ENCODE measurements at places on chromosomes 12 and 14. TPM values are rescaled to one million over a fixed set of nuclear protein-coding genes. Genes with fewer than 3 reads are reported as not detected.
A peak's percentile ranks its signal among the peaks of the same experiment; 100 is the strongest.

The KRT71 gene
- total RNA-seq: not detected

- peak overlapping the region; percentile 97 for H3K27ac ChIP-seq
- H3K4me3 ChIP-seq: peak overlapping the region; percentile 94
- H3K4me1 ChIP-seq: peaks cover 31% of the 10 kb centered on the region
Measured at GRCh38 chr12:12612358-12612757, 682 bp downstream of the CREBL2 start.

DNA sequence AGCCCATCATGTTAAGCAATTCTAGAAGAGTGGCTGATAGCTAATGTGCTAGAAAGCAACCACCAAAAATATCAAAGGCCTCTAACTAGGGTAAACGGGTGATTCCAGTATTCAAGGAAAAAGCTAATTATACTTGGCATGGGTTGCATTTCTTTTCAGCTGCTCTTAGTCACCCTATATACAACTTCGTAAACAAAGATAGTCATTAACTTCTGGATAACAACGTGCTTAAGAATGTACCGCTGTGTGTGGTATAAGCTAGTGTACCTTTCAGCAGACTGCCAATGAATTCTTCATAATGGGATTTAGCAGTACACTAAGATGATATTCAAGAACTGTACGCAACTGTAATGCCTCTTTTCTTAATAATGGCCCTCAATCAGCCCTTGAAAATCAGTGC lies 42.2 kb upstream of the SLC6A13 start:
- no peaks in the 10 kb centered on the region for H3K27me3 ChIP-seq
- H3K27ac ChIP-seq: no peak overlapping the region
- peaks cover 3% of the 10 kb centered on the region for H3K4me1 ChIP-seq

DNA sequence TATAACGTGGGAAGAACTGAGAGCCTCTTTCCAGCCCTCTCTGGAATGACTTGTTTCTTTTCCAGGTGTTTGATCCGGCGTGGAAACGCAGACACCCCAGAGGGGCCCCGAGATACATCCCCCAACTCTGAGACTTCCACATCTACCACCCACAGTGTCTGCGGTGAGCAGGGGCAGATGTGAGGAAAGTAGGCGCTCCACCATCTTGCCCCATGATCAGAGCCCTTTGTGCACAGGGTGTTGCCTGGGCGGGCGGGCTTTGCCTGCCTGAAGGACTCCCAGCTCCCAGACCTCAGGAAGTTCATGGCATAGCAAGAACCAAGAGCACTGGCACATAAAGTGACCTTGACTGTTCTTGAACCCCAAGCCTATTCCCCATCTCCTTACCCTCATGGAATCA lies 2.8 kb downstream of the CARMIL3 start:
- no peak overlapping the region for H3K4me3 ChIP-seq
- peaks cover 6% of the 10 kb centered on the region for H3K27me3 ChIP-seq
- no peak overlapping the region for H3K27ac ChIP-seq
- no peak for DNase-seq

The RPGRIP1 gene
- total RNA-seq: not detected

The AQP6 gene
- not detected for total RNA-seq

- H3K27ac ChIP-seq: peak overlapping the region; percentile 96
- peaks cover 18% of the 10 kb centered on the region for H3K36me3 ChIP-seq
- peak; percentile 69 for DNase-seq
- H3K4me1 ChIP-seq: peaks cover 63% of the 10 kb centered on the region
- no peaks in the 10 kb centered on the region for H3K27me3 ChIP-seq
- peak overlapping the region; percentile 96 for H3K4me3 ChIP-seq
Measured at GRCh38 chr12:26125400-26126339, 833 bp upstream of the BHLHE41 start.

DNA sequence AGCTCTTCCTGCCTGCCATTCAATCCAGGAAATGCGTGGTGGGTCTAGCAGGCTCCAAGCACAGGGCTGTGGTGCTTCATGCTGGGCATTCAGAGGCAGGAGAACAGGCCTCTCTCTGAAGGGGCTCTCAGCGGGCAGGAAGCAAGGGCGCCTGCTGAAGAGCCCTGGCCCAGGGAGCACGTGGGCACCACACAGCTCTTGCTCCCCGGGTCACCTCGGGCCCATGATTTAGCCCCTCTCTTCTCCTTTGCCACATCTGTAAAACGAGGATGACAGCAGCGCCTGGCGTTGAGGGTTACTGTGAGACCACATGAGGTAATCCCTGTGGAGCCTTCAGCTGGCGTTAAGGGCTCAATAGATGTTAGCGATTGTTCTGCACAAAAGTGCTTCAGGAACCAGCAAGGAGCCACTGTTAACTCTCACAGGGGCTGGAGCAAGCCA lies 37.6 kb upstream of the SPTLC2 start:
- peaks cover 3% of the 10 kb centered on the region for H3K4me1 ChIP-seq
- H3K27ac ChIP-seq: no peak overlapping the region
- H3K4me3 ChIP-seq: no peak overlapping the region
- DNase-seq: no peak
- H3K27me3 ChIP-seq: no peaks in the 10 kb centered on the region
- no peaks in the 10 kb centered on the region for H3K36me3 ChIP-seq

DNA sequence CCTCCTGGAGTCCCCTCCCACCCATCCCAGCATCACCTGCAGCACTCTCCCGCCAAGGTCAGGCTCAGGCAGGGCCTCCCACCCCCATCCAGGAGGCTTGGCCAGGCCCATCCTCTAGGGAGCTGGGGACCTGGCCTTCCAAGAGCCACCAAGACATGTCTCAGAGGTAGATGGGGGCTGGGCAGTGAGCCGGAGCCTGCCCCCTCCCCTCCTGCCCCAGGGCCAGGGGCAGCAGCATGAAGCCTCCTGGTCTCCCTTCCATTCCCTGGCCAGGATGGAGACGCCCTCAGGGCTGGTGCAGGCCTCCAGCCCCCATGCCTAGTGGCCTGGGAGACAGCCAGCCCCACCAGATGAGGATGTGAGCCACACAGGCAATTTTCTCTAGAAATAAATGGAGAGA lies 69.3 kb upstream of the C14orf180 start:
- no peaks in the 10 kb centered on the region for H3K4me1 ChIP-seq
- no peak overlapping the region for H3K27ac ChIP-seq
- H3K4me3 ChIP-seq: no peak overlapping the region
- H3K36me3 ChIP-seq: no peaks in the 10 kb centered on the region

The GDF3 gene
- total RNA-seq: not detected

DNA sequence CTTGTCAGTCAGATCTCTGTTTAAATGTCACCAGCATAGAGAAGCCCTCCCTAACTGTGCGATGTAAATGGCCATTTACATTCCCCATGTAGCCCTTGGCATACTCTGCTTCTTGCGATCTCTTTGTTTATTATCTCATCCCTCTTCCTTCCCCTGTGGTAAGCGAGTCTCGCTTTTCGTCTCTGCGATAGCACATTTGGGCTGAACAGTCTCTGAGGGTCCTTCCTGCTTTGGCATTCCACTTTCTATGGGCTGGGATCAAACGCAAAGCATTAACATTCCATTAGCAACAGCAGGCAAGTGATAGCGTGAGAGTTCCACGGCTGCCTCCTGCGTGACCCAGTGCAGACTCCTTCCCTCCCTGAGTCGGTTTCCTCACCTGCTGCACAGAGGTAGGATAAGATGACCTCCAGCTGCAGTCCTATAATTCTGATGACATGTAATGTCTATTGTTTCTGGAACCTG lies 61.4 kb upstream of the TUNAR start:
- H3K36me3 ChIP-seq: peaks cover 1% of the 10 kb centered on the region
- peaks cover 23% of the 10 kb centered on the region for H3K27me3 ChIP-seq
- H3K27ac ChIP-seq: no peak overlapping the region
- H3K4me3 ChIP-seq: no peak overlapping the region
- no peaks in the 10 kb centered on the region for H3K4me1 ChIP-seq

The ENDOU gene
- 0.37 TPM for total RNA-seq

DNA sequence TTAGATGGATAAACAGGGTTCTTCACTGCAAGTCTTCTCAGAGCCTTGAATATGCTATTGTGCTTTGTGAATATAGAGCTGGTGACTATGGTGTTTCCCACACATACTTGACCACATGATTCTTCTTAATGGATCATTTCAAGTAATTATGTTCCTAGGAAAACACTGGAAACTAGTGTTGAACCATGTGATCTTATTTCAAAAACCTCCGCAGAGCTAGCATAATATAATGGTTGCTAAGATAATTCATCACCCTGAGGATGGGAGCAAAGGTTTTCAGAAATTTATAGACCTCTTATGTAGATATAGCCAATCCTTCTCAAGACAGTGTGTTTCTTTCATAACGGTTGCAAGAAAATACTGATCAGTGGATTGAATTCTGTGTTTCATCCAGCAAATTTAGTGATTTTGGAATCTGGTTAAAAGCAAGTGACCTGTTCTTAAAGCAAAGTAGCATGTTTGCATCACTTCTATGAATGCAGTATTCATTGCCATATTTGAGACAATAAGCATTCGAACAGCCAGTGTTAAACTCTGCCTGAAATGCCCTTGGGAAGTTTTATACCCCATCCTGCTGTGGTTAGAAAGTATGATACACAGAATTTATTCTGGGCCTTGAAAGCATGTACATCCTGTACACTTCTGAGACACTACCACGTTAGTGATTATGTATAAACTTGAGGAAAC lies 341.0 kb upstream of the E2F7 start:
- no peaks in the 10 kb centered on the region for H3K36me3 ChIP-seq
- no peak overlapping the region for H3K27ac ChIP-seq
- no peaks in the 10 kb centered on the region for H3K27me3 ChIP-seq
- no peak overlapping the region for H3K4me3 ChIP-seq

The CCDC175 gene
- not detected for total RNA-seq

The SIX6 gene
- not detected for total RNA-seq

- H3K27ac ChIP-seq: no peak overlapping the region
- no peaks in the 10 kb centered on the region for H3K4me1 ChIP-seq
- H3K4me3 ChIP-seq: no peak overlapping the region
- no peak for DNase-seq
- H3K36me3 ChIP-seq: no peaks in the 10 kb centered on the region
Measured at GRCh38 chr12:64270411-64270810, 48.3 kb upstream of the KICS2 start.

DNA sequence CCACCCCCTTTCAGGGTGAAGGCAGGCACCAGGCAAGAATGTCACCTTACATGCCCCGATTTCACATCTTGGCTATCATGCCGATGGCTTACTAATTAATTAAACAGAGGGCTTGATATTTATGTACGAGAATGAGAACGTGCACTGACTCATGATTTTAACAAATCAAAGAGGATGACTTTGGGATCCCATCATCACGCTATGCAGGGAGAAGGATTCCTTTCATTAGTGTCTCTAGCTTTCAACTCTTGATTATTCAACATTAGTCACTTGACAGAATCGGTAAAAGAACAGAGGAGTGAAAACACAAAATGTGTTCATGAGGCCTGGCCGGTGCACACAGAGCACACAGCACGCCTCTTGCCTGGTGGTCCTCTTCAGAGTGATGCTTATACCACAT lies 80.6 kb downstream of the PRKAB1 start:
- no peak overlapping the region for H3K27ac ChIP-seq
- no peaks in the 10 kb centered on the region for H3K4me1 ChIP-seq
- H3K36me3 ChIP-seq: peaks cover 9% of the 10 kb centered on the region
- no peaks in the 10 kb centered on the region for H3K27me3 ChIP-seq

DNA sequence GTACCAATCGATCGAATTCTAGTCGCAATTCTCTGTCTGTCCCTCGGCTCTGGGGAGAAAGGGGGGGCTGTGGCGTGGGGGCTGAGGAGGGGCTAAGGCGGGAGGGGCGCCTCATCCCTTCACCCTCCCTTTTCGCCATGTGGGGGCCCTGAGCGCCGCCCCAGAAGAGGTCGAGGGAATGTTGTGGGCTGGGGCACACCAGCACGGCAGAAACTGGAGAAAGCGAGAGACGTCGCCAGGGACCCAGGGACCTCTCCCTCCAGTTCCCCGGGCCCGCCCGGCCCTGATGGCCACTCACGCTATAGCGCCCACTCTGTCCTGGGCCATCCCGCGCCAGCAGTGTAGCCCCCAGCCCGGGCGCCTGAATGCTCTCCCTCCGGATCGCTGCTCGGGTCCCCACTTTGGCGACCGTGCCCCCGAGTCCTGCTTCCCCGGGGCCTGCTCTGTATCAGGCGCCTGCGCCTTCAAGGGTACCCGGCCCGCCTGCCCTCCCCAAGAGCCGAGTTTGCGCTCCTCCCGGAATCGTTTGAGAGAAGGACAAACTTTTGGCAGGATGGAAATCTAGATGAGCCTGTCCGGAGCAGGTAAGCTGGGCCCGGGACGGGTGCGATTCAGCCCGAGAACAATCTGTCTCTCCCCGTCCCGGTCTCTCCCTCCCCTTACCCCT lies 62.6 kb downstream of the SMUG1 start:
- DNase-seq: peak; percentile 24
- H3K27me3 ChIP-seq: peaks cover 66% of the 10 kb centered on the region
- peak overlapping the region; percentile 73 for H3K4me3 ChIP-seq
- H3K27ac ChIP-seq: no peak overlapping the region
- peaks cover 17% of the 10 kb centered on the region for H3K4me1 ChIP-seq
- no peaks in the 10 kb centered on the region for H3K36me3 ChIP-seq

DNA sequence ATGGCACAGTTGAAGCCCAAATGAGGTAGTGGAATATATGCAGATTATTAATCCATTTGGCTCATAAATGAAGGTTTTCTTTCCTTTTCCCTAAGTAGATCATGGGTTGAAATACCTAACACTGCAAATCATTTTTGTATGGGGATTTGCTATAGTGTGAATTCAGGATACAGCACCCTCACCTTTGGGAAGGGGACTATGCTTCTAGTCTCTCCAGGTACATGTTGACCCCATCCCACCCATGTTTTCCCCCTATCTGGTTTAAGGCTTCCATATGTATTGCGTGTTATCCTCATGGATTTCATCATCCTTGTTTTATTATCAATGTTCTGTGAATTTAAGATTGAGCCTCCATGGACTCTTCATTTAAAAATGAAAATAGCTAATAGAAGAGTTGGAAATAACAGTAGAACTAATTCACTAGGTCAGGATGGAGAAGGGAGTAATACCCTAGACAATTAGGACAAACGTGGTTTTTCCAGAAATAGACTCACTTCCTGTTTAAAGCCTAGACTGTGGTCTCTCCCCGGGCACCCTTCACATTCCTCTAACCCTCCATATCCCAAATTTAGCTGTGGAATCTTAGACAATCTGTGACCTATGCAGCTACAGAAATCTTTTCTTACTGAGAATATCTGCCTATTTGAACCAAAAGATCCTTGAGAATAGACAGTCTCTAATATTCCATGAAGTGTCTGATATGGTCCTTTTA lies 56.5 kb downstream of the DAD1 start:
- H3K4me3 ChIP-seq: peak overlapping the region; percentile 80
- no peak for DNase-seq
- H3K36me3 ChIP-seq: peaks cover 5% of the 10 kb centered on the region
- peaks cover 76% of the 10 kb centered on the region for H3K4me1 ChIP-seq
- H3K27me3 ChIP-seq: no peaks in the 10 kb centered on the region

DNA sequence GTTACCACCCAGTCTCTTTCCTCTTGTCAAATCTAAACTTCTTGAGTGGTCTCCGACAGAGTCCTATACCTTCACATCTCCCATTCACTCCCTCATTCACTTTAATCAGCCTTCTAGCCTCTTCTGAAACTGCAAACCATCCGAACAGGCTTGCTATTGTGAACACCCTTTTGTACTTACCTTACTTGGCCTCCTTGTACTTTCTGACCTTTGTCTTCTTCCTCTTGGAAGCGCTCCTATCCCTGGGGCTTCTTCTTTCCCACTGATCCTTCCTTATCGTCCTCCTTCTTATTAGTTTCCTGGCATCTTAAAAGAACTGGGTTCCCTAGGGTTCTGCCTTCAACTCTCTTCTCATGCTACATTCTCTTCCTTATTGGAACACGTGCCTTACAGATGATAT lies 76.9 kb upstream of the HIF1A start:
- no peak overlapping the region for H3K27ac ChIP-seq
- H3K27me3 ChIP-seq: no peaks in the 10 kb centered on the region
- H3K4me1 ChIP-seq: peaks cover 6% of the 10 kb centered on the region
- no peak overlapping the region for H3K4me3 ChIP-seq
- H3K36me3 ChIP-seq: no peaks in the 10 kb centered on the region

GRCh38 chr12:88067301-88067700 lies 38.1 kb upstream of the C12orf50 start:
- peaks cover 42% of the 10 kb centered on the region for H3K36me3 ChIP-seq
- H3K27ac ChIP-seq: no peak overlapping the region
- no peak for DNase-seq
- no peak overlapping the region for H3K4me3 ChIP-seq
